ENCODE measurements at places on chromosomes 2 and 18. TPM values are rescaled to one million over a fixed set of nuclear protein-coding genes. Genes with fewer than 3 reads are reported as not detected.

Gene POMC
- not detected for total RNA-seq

Gene FAM210A
- 16.1 TPM for total RNA-seq

Gene MATN3
- total RNA-seq: 1.1 TPM

Gene ZDBF2
- total RNA-seq: 16.7 TPM

Gene RGPD3
- total RNA-seq: 0.18 TPM

Gene SNTG2
- total RNA-seq: 0.56 TPM

Data from IMR-90 (cell line).